ENCODE measurements at places on chromosomes 3 and 15. TPM values are rescaled to one million over a fixed set of nuclear protein-coding genes. Genes with fewer than 3 reads are reported as not detected.

- H3K4me1 ChIP-seq, result peaks cover 18% of the 10 kb centered on the region
- no peaks in the 10 kb centered on the region for H3K36me3 ChIP-seq
- DNase-seq, result no peak
- peaks cover 26% of the 10 kb centered on the region for H3K27me3 ChIP-seq
- no peak overlapping the region for H3K27ac ChIP-seq
Observed at GRCh38 chr3:144295613-144296012, 324.0 kb downstream of the DIPK2A start.

The ONECUT1 gene
- not detected for total RNA-seq

GRCh38 chr3:71955240-71956068 is 170.5 kb upstream of the PROK2 start:
- H3K36me3 ChIP-seq, result peaks cover 2% of the 10 kb centered on the region
- H3K4me3 ChIP-seq, result no peak overlapping the region
- DNase-seq, result no peak
- no peaks in the 10 kb centered on the region for H3K27me3 ChIP-seq
- peaks cover 16% of the 10 kb centered on the region for H3K4me1 ChIP-seq
- no peak overlapping the region for H3K27ac ChIP-seq

DNA sequence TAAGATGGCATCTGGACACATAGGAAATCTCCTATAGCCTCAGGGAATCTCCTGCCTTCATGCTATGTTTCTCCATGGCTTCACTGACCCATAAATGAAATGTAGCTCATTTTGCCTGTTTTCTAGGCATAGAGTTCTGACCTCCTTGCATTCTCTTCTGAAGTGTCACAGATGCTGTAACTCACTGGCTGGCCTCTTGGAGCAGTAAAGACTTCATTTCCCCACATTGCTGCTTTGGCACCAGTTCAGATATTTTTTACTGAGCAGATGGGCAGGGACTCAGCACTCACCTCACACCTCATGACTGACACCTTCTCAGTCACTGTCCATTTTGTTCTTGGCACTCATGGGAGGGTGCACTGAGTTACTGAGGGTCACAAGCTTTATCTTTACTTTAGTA is 286.7 kb upstream of the TGFBR2 start:
- no peak overlapping the region for H3K4me3 ChIP-seq
- H3K36me3 ChIP-seq, result peaks cover 18% of the 10 kb centered on the region
- no peaks in the 10 kb centered on the region for H3K27me3 ChIP-seq

DNA sequence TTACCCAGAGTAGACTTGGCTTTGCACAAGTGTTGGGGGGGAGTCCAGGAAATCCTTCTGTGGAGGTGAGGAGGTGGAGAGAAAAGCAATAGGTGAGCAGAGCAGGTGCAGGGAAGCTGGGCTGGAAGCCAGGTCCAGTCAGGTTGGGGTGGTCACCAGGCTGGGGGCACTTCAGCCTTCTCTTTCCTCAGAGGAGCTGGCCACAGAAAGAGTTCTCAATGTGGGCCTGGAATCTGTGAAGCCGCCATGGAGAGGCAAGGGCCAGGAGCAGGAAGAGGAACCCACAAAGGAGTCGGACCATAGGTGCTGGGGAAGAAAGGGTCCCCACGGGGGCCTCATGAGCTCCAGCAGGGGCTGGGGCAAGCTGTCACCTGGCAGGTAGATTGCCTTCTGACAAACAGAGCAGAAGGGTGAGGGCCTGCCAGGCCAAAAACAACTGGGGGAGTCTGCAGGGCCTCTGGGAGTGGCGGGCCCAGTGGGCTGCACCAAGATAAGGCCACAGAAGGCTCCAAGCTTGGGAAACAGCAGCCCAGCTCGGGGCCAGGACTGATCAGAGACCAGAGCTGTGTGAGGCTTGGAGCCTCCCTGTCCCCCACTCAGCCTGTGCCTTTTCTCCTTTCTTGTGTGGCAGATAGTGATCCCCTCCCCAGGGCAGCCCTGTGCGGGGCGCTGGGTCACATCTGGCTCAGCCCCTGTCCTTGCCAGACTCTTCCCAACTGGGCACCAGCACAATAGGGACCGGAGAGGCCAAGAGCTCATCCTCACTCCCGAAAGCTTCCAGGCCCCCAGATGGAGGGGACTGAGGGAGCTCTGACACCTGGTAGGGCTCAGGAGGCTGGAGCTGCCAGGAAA is 53.0 kb upstream of the FGD5 start:
- H3K4me3 ChIP-seq, result no peak overlapping the region
- no peaks in the 10 kb centered on the region for H3K27me3 ChIP-seq
- peaks cover 4% of the 10 kb centered on the region for H3K4me1 ChIP-seq
- no peak overlapping the region for H3K27ac ChIP-seq
- H3K36me3 ChIP-seq, result no peaks in the 10 kb centered on the region

The ZDHHC19 gene
- total RNA-seq, result not detected

DNA sequence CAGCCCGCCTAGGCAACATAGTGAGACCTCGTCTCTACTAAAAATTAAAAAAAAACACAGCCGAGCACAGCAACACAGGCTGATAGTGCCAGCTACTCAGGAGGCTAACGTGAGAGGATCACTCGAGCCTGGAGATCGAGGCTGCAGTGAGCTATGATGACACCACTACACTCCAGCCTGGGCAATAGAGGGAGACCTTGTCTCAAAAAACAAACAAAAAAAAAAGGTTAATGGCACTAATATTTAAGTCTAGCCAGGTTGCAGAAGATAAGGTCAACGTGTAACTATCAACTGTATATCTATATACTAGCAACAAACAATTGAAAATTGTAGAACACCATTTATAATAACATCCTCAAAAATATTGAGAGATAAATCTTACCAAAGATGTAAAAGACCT is 75.1 kb downstream of the MYO9A start:
- H3K27ac ChIP-seq, result no peak overlapping the region
- peaks cover 13% of the 10 kb centered on the region for H3K36me3 ChIP-seq
- no peak for DNase-seq
- H3K27me3 ChIP-seq, result no peaks in the 10 kb centered on the region
- H3K4me3 ChIP-seq, result no peak overlapping the region

The IL12A gene
- 0.41 TPM for total RNA-seq

The GOLGA8J gene
- not detected for total RNA-seq

GRCh38 chr3:33658991-33659848 is 58.8 kb downstream of the CLASP2 start:
- H3K27ac ChIP-seq, result peak overlapping the region; percentile 7
- H3K4me1 ChIP-seq, result peaks cover 35% of the 10 kb centered on the region

The IGSF11 gene
- total RNA-seq, result 0.10 TPM

- no peaks in the 10 kb centered on the region for H3K36me3 ChIP-seq
- H3K4me1 ChIP-seq, result no peaks in the 10 kb centered on the region
- no peak overlapping the region for H3K4me3 ChIP-seq
- no peak overlapping the region for H3K27ac ChIP-seq
- H3K27me3 ChIP-seq, result peaks cover 13% of the 10 kb centered on the region
Observed at GRCh38 chr3:2938711-2939110, 171.5 kb downstream of the IL5RA start.

- H3K27me3 ChIP-seq, result no peaks in the 10 kb centered on the region
- no peak overlapping the region for H3K4me3 ChIP-seq
- H3K4me1 ChIP-seq, result peaks cover 15% of the 10 kb centered on the region
- H3K36me3 ChIP-seq, result peaks cover 10% of the 10 kb centered on the region
- DNase-seq, result no peak
- no peak overlapping the region for H3K27ac ChIP-seq
Observed at GRCh38 chr15:63572749-63573464, 24.3 kb upstream of the FBXL22 start.

DNA sequence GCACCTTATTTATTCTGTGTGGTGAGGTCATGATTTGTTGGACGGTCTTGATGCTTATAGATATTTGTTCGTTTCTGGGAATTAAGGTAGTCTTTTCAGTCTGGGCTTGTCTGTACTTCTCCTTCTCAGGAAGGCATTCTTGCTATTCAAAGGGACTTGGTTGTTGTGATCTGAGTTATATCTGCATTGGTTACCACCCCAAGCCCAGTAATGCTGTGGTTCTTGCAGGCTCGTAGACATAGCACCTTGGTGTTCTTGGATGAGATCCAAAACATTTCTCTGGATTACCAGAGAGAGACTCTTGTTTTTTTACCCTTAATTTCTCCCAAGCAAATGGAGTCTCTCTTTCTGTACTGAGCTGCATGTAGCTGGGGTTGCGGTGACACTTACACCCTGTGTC is 128.0 kb upstream of the CBLB start:
- no peaks in the 10 kb centered on the region for H3K27me3 ChIP-seq
- DNase-seq, result no peak
- peaks cover 22% of the 10 kb centered on the region for H3K36me3 ChIP-seq
- no peak overlapping the region for H3K27ac ChIP-seq

- DNase-seq, result no peak
- no peaks in the 10 kb centered on the region for H3K36me3 ChIP-seq
- no peak overlapping the region for H3K4me3 ChIP-seq
Observed at GRCh38 chr3:9222956-9223639, 26.3 kb downstream of the SRGAP3 start.

GRCh38 chr15:64249883-64250575 is 87.2 kb upstream of the PPIB start:
- no peak for DNase-seq
- H3K36me3 ChIP-seq, result peaks cover 25% of the 10 kb centered on the region
- H3K4me3 ChIP-seq, result no peak overlapping the region
- H3K27ac ChIP-seq, result no peak overlapping the region
- H3K4me1 ChIP-seq, result peaks cover 33% of the 10 kb centered on the region
- no peaks in the 10 kb centered on the region for H3K27me3 ChIP-seq

The SERPINI2 gene
- not detected for total RNA-seq
